ENCODE measurements at places on chromosomes 12 and 14.

GRCh38 chr14:22531451-22532344, 57.3 kb downstream of the DAD1 start:
- peak; percentile 60 for DNase-seq

DNA sequence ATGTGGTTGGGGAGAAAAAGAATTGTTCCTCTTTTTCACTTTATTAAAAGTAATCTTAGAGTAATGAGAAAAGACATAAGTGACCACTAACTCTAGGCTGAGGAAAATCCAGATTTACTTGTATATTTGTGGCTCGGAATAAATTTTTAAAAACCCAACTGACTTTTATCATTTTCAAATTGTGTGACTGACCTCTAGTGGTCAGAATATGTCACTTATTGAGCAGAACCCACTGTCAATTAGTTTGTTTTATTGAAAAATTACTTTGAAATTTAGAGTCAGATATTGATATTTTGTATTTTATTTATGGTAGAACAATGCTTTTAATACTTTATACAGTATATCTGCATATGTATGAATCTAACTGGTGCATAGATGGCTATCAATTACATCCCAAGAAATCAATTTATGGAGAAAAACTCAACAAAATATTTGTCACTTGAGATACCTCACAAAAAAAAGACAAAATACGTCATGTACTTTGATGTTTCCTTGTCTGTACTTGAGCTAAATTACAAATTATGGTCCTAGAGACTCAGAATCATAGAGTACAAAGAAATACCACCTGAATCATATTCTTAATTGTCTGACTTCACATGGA, 229.4 kb downstream of the CNTN1 start:
- DNase-seq: no peak

DNA sequence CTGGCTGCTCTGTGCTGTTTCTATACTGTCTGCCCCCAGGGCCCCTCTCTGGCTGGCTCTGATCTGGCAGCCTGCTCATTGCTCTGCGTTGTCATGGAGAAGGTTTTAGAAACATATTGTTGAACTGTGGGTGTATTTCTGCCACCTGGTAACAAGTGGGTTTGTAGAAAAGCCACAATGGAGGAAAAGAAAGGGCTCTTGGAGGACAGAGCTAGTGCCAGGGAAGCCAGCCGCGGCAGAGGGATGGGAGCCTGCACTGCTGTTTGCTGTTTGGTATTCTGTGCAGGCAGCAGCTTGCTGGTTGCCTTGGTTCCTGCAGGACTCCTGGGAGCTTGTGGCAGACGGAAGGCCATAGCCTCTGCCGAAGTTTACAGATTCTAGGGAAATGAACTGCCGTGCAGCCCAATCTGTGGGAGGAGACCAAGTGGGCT, 15.1 kb downstream of the CCDC177 start:
- DNase-seq: no peak

- no peak for DNase-seq
These were observed 686 bp downstream of the MCRS1 start for GRCh38 chr12:49567302-49567610.

DNA sequence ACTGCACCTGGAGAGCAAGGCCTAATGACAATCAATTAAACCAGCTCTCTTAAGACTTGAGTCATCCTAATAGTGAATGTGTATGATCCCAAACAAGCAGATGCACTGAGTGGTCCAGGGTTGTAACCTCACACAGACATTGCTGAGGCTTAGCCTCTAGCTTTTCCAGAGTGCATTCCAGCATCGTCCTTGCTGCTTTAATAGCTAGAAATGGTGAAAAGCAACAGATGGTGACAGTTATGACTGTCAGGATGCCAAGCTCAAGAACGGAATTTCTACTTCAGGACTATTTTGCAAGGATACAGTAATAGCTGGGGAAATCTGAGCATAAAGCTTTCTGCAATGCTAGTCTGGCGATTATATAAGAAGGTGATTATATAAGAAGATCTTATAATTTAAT, 34.6 kb downstream of the PTPRR start:
- no peak for DNase-seq

DNA sequence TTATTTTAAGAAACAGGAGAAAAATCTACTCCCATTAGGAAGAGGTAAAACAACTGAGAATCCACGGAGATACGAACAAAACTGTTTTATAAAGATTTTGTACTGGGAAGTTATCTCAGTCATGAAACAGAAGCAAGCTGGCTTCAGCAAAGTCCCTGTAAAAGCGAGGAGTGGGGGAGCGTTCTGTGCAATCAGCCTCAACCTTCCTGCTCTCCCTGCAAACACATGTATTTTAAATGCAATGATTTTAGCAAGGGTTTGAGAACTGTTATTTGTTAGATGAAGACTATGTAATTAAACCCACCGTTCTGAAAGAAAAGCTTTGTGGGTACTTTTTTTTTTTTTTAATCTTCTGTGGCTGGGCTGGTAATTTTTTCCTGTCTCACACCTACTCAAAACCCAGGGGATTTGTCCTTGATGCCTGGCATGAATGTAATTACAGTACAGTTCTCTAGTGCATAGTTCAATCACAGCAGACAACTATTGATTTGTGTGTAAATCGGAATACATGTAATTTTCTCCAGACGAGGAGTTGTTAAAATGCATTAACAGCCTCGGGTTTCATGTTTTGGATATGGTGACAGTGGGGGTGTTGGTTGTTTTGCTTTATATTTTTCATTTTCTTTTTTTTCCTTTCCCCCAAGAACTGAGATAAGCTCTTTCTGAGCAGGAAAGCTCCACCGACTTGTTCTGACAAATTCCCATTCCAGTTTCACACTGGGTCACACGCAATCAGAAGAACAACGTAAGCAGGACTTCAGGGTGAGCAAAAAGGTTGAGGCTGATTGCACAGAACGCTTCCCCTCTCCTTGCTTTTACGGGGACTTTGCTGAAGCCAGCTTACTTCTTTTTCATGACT, 153.6 kb downstream of the PHLDA1 start:
- no peak for DNase-seq

GRCh38 chr12:111274777-111275176, 94.1 kb downstream of the PHETA1 start:
- DNase-seq: no peak

GRCh38 chr12:15355766-15356165, 33.5 kb downstream of the PTPRO start:
- DNase-seq: no peak

GRCh38 chr12:69534389-69534822, 50.9 kb upstream of the CCT2 start:
- peak; percentile 58 for DNase-seq

DNA sequence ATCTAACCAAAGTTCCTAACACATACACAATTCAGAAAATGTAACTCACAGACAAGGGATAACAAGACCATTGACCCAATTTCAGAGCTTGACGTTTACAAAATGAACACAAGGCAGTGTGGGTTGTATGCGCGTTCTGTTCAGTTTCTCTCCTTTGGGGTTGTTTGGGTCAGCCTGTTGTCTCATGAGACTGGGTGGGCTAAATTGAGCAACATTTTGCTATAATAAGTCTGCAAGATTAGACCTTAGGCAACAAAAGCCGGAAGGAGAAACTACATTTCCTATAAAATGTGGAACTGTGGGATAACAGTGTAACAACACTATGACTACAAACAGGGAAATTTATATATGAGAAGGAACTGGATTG, 18.8 kb upstream of the LTA4H start:
- no peak for DNase-seq

GRCh38 chr14:85856430-85856829, 326.5 kb downstream of the FLRT2 start:
- no peak for DNase-seq

GRCh38 chr14:102510616-102511520, 1.3 kb upstream of the ANKRD9 start:
- DNase-seq: peak; percentile 55

- no peak for DNase-seq
These were observed 168.2 kb downstream of the LRRK2 start for GRCh38 chr12:40393026-40393425.

DNA sequence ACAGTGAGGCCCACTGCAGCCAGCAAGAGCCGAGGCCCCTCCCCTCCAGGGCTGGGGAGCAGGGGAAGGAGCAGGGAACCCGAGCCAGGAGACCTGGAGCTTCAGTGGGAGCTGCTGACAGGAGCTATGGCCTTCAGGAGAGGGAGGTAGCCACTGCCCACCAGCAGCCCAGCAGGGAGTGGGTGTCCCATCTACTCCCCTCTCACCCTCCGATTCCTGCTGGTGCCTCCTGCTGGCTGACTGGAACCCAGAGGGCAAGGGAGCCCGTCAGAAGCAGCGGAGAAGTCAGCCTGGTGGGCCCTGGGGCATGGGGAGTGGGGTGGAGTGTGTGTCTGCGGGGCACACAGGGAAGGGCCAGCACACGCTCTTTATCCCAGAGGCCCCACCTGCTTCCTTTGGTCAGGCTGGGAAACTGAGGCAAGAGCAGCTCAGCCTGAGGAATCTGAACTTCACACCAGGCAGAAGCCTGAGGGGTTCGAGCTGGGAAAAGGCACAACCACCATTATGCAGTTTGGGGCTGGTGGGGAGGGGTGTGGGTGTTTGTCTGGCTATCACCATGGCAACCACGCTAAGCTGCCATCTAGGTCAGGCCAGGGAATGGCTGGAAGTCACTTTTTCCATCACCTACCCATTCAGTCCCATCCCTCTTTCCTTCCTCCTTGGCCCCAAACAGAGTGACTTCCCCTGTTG, 36.8 kb upstream of the PLEKHG6 start:
- no peak for DNase-seq
